ENCODE measurements at places on chromosomes 5 and 9.

DNA sequence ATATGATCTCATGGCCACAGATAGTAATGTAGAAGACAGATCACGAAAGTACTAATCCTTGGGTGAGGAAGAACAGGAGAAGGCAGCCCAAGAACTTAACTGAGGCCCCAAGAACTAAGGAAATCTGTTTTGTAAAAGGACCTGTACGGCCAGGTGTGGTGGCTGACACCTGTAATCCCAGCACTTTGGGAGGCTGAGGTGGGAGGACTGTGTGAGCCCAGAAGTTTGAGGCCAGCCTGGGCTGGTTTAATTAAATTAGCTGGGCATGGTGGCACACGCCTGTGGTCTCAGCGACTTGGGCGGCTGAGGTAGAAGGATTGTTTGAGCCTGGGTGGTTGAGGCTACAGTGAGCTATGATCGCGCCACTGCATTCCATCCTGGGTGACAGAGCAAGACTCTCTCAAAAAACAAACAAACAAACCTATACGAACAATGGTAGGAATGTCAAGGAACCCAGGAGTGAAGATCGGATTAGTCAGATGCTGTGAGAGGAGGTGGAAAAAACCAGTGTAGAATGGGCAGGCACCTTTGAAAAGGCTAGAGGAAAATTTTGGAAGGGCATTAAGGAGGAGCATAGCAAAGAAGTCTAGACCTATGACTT is 283.8 kb upstream of the DMRT1 start:
- DNase-seq = no peak

DNA sequence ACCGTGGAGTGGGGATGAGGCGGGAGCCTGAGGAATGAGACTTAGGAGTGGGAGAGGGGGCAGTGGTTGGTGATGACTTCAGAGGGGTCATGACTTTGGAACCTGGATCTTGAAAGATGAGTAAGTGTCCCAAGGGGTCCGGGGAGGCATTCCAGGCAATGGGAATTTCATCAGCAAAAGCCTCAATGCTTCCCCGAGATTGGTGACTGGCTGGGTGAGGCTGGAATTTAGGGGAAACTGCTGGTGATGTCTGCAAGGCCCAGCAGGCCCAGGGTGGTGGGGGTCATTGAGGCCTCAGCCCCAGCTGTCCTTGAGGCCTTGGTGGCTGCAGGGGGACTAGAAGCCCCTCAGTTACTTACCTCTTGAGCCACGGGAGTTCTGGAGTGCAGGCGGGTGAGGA is 7.5 kb downstream of the NDST1 start:
- DNase-seq = no peak

GRCh38 chr5:155905364-155905763 is 421.6 kb upstream of the SGCD start:
- DNase-seq = no peak

DNA sequence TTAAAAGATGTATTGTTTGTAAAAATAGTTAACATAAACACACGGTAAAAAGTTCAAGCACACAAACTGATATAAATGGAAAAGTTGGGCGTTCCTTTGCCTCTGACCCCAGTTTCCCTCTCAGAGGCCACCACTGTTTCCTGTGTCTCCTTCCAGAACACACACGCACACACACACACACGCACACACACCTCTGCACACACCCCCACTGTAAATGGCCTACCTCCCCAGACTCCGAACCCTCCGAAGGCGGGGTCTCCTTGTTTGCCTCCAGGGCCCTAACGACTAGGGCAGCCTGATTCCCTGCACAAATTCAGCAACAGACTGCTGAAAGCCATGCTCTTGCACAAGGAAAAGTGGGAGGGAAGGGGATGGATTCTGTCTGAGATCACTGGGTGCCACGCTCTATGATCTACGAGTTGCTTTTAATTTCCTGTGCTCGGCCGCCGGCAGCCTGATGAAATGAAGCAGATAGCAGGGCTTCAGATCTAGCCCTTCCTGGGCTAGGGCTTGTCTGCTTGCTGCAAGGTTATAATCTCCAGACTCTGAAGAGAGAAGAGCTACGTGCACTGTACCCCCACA is 184.0 kb upstream of the IL12B start:
- no peak for DNase-seq

- DNase-seq = no peak
These were observed 50.1 kb downstream of the ST8SIA4 start for GRCh38 chr5:100852988-100853449.

- no peak for DNase-seq
These were observed 18.1 kb upstream of the ARRDC3 start for GRCh38 chr5:91401175-91401574.

DNA sequence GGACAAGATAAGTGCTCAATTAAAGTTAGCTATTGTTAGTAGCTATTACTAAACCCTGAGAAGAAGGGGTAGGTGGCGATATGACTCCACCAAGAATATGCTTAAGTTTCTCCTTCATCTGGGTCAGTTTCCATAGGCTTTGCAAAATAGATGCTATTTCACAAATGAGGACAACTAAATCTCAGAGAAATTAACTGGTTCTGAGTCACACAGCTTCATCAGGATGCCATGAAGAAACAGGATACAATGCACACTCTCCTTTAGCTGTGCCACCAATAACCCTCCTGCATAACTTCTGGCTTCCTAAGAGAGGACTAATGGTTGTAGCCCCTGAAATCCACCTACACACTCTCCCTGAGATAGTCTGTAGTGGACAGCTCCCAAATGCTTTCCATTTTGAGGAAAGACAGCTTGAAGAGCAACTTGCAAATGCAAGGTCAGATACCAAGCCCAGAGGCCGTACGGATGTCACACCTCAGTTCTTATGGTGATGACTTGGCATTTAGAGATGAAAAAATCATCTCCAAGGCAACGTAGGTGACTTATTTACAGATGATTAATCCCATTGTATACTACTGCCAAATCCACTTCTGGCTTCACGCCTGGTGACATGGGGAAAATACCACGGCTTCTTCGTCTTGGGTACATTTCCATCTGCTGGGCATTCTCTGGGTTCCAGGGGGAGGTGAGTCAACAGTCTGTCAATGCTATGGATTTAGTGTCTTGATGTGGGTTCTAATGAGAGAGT is 251.4 kb upstream of the IL12B start:
- DNase-seq = peak; percentile 8

- no peak for DNase-seq
These were observed 16.9 kb downstream of the LMX1B start for GRCh38 chr9:126630458-126631237.

GRCh38 chr9:127458921-127459320 is 7.6 kb downstream of the LRSAM1 start:
- no peak for DNase-seq

DNA sequence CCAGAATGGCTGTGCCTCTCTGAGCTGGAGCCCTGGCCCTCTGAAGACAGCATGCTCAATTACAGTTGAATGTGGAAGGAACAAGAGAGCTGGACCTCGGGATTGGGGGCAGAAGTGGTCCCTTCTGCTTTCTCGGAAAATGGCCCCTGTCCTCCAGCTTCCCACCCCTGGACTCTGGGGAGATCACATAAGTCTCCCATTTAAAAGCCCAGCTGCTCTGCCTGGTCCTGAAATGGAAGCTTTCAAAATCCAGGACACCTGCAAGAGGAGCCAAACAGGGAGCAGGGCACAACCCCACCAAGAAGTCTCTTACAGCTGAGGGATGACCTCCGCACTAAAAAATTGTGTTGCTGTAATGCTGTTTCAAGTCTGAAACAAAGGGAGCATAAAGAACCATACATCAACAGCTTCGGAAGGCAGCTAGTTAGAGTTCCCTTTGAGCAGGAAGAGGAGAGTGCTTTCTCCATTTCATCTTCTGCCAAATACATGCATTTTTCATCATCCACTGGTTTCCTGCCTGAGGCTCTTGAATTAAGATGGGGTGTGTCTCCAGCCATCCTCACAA is 48.2 kb downstream of the TGFBI start:
- no peak for DNase-seq

Data from NCI-H774 (cell line).